Activated T-cell treated with anti-CD3 and anti-CD28 coated beads, Interleukin-2, amount 50 U/mL, for 1 hour (primary cell): ENCODE measurements at places on chromosomes 3 and 15.
A peak's percentile ranks its signal among the peaks of the same experiment; 100 is the strongest.

- no peak for DNase-seq
Observed at GRCh38 chr3:168956076-168956475, 707.4 kb downstream of the MECOM start.

DNA sequence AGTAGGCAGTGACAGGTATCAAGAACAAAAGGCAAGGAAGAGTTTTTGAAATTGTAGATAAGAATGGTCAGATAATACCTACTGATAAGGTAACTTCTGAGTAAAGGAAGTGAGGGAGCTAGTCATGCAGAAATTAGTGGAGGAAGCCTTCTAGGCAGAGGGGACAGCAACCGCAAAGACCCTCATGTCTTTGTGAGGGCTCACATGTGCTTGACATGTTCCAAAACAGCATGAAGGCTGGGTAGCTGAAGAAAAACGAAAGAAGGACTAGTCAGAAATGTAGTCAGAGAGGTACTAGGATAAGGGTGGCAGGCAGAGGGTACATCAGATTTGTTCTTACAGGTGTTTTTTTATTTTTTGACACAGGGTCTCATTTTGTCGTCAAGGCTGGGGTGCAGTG, 5.3 kb downstream of the SIN3A start:
- no peak for DNase-seq

- DNase-seq: no peak
Observed at GRCh38 chr15:55164284-55164683, 32.5 kb downstream of the RSL24D1 start.

GRCh38 chr3:14534516-14535191, 5.5 kb downstream of the GRIP2 start:
- DNase-seq: no peak

- DNase-seq: peak; percentile 48
Observed at GRCh38 chr3:13009132-13009945, 63.9 kb downstream of the IQSEC1 start.

- DNase-seq: no peak
Observed at GRCh38 chr3:124770336-124771082, 40.3 kb downstream of the UMPS start.

- DNase-seq: no peak
Observed at GRCh38 chr15:38745126-38745525, 180.5 kb upstream of the RASGRP1 start.
